ENCODE measurements at places on chromosomes 1 and 21.

- DNase-seq = no peak
Measured at GRCh38 chr1:233242827-233243483, 52.6 kb downstream of the PCNX2 start.

GRCh38 chr21:36211660-36212512 is 55.3 kb downstream of the DOP1B start:
- DNase-seq = no peak

- no peak for DNase-seq
Measured at GRCh38 chr1:230204842-230205241, 137.8 kb downstream of the GALNT2 start.

- no peak for DNase-seq
Measured at GRCh38 chr1:113403065-113403464, 12.8 kb downstream of the MAGI3 start.

GRCh38 chr1:44783697-44784093 is 4.3 kb downstream of the BEST4 start:
- no peak for DNase-seq

DNA sequence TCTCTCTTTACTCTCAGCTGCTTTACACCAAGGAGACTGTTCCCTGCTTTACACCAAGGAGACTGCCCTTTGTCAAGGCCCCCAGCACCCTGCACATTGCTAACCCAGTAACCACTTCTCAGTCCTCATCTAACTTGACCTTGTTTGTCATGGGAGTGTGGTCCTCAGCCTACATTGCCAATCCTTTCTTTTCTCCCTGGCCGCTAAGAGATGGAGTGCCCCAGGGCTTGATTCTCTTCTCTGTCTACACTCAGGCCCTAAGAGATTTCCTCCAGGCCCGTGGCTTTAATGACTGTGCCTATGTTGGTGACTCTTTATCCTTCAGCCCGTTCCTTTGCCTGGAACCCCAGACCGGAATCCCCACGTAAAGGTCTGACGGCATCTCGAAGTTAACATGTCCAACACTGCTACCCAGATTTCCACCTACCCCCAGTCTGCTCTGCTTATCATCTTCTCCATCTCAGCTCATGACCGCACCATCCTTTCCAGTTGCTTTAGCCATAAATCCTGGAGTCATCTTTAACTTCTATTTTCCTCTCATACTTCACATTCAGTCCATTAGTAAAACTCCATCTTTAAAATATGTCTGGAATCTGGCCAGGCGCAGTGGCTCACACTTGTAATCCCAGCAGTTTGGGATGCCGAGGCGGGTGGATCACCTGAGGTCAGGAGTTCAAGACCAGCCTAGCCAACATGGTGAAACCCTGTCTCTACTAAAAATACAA is 9.5 kb upstream of the SEMA4A start:
- DNase-seq = no peak

DNA sequence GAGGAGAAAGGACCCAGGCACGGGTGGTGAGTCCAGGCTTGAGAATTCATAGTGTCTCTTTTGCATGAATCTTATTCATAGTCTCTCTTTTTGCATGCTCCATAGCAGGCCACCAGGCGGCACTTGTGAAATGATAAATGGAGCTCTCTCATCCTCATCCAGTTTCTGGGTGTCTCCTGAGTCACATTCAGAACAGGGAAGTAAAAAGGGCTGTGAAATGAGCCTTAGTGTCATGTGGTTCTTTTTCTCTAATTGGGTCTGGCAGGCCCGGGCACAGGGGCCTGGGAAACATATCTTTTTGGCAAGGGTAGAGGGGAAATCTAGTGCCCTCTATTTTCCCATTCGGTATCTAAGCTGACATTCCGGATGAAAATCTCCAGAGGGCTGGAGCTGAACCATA is 19.1 kb upstream of the NCF2 start:
- DNase-seq = no peak

DNA sequence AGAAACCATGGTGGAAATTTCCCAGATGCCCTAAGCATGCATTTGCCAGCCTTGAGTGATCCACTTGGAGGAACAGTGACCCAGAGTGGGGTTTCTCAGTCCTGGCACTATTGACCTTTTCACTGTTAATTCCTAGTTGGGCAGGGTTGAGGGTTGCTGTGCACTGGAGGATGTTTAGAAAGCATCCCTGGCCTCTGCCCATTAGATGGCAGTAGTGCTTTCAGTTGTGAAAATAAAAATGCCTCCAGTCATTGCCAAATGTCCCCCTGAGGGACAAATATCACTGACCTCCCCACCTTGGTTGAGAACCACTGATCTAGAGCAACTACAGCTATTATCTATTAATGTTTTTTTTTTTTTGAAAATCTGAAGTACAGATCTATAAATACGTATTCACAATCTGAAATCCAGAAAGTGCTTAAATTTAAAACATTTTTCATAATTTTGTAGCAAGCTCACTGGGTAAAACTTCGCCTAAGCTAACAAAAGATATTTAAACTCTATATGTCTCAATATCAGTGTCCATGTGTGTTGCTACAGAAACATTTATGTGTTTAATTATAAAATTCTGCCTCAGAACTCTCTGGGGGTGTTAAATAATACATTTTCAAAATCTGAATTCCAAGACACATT is 27.3 kb downstream of the F3 start:
- DNase-seq = no peak

DNA sequence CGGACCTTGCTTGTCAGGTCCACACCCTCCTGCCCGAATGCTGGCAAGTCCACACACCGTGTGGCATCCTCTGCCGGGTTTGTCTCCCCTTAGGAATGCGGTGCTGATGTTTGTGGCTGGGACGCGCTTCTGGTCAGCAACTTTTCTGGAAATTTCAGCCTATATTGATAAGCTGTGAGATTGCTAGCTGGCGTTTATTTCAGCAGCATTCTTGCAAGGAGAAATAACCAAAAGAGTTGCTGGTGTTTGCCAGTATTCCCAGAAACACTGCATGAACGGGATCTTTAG is 601 bp downstream of the CEPT1 start:
- no peak for DNase-seq

GRCh38 chr1:36154765-36155407 is 1.1 kb upstream of the MAP7D1 start:
- DNase-seq = no peak

- DNase-seq = no peak
Measured at GRCh38 chr1:200035397-200035955, 8.0 kb downstream of the NR5A2 start.

GRCh38 chr1:42529724-42530181 is 66.7 kb downstream of the CCDC30 start:
- no peak for DNase-seq

GRCh38 chr1:169236880-169237279 is 130.4 kb downstream of the ATP1B1 start:
- DNase-seq = no peak

DNA sequence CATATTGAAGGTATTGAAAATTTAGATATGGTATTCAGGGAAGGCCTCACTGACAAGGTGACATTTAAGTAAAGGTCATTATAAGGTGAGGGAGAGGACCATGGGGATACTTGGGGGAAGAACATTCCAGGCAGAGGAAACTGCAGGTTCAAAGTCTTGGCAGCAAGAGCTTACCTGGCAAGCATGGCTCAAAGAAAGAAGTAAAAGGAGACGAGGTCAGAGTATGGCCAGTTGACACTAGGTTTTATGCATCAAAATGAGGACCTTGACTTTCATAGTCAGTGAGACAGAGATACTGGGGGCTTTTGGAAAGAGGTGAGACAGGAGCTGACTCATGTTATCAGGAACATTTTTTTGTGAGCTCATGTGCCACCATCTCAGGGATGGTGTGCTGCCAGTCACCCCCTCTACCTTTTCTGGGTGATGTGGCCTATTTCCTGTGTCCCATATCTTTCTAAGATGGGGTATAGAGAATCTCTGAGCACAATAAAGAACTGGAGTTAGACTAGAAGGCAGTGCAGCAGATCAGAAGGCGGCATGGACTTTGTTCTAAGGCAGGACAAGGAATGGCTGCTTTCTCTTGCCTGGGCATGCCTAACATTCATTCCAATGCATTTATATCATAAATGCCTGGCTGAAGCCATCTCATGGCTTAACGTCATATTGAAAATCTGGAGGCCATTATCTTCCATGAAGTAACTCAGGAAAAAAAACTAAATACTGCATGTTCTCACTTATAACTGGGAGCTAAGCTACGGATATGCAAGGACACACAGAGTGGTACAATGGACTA is 406.7 kb downstream of the NTNG1 start:
- DNase-seq = no peak

DNA sequence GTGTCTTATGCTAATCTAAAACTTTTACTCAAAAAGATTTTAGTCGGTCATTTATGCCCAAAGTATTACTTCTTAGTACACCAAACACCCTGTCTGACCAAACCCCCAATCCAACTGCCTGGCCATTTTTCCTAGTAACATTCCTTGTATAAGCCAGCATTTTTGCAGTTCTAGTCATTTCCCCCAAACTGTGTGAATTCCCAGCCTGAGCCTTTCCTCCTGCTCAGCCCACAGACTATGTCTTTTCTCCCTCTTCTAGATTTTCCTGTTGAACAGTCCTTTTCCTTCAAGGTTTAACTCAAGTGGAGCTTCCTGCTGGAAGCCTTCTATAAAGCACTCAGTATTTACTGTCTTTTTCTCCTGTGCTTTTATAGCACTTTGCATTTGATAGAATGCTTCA is 843.8 kb downstream of the USP25 start:
- DNase-seq = no peak

DNA sequence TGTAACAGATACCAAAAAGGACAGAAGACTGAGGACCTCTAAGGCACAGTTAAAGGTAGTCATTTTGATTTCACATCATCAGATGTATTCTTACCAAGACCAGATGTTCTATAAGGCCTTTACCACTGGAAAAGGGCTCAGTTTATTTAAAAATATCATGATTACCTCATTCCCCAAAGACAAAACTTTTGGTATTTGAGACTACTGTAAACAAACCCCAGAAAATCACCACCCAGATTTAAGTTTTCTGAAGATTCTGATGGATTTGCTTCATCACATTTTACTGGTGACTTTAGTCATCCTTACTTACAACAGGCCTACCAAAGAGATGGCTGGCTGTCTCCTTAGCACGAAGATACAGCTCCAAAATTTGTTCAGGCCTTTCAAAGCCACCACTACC is 8.3 kb downstream of the ENAH start:
- DNase-seq = no peak

- no peak for DNase-seq
Measured at GRCh38 chr1:73197972-73198371, 915.6 kb upstream of the NEGR1 start.

DNA sequence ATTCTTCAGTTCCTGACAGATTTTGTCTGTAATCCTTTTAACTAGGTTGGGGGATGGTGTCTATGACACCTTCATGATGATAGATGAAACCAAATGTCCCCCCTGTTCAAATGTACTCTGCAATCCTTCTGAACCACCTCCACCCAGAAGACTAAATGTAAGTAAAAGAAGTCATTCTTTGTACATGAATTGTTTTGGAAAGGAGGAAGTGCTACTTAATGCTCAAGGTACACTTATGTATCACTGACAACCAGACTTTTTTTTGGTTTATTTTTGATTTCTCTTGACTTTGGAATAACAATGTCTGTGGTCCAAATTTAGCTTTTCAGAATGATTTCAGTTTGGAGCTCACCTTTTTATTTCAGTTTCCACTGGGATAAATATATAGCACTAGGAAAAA is 2.3 kb downstream of the DYRK3 start:
- DNase-seq = no peak
